ENCODE measurements at places on chromosomes 1 and 21.
A peak's percentile ranks its signal among the peaks of the same experiment; 100 is the strongest.

DNA sequence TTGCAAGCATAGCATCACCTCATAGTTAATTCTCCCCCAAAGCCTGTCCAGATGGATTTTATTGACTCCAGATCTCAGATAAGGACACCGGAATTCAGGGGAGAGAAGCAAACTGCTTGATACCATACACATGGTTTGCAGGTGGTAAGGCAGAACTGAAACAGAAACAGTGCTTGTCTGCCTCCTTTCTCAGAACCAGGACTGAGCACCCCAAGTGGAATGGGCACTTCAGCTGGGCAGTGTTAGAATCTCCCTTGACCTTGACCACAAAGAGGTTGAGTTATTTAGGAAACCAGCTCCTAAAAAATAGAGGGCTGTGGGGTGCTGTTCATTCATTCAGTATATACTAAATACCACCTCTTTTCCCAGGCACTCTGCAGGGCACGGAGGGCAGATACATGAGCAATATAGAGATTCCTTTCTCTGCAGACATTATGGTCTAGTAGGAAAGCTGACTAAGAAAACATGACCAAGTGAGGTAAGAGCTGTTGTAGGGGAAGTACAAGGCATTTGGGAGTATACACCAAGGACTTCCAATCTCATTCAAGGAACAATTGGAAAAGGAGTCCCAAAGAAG lies 185.2 kb downstream of the C1orf94 start:
- DNase-seq: no peak

DNA sequence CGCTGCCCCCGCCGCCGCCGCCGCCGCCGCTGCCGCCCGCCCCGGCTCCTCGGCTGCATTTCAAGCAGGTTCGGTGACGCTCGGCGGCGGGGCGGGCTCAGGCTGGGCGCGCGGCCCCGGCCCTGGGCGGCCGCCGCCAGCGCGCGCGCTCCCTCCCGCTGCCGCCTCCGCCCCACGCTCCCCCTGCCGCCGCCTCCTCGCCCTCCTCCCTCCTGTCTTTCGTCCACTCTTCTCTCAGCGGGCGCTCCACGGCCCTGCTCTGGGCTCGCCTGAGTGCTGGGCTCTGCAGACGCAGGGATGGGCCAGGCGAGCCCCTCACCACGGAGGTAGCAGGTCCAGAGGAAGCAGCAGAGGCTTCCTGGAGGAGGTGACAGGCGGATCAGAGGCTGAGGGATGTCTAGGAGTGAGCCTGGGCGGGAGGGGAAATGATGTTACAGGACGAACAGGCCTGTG lies at the start of gene LRP8:
LRP8 (minus strand) TSS at position 62 of the 453 bp plus-strand sequence. CDS start 158 bp downstream, outside the sequence.
- peak; percentile 30 for DNase-seq

DNA sequence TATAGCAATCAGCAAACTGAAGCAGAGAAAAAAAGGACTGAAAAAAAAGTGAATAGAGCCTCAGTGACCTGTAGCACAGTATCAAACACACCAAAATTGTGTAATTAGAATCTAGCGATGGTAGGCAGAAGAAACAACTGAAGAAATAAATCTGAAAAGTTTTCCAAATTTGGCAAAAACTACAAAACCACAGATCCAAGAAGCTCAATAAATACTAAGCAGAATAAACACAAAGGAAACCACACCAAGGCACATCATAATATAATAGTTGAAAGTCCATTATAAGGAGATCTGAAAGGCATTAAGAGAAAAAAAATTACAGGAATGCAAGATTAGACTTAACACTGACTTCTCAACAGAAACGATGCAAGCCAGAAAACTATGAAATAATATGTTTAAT lies 7.1 kb upstream of the IL12RB2 start:
- DNase-seq: no peak

DNA sequence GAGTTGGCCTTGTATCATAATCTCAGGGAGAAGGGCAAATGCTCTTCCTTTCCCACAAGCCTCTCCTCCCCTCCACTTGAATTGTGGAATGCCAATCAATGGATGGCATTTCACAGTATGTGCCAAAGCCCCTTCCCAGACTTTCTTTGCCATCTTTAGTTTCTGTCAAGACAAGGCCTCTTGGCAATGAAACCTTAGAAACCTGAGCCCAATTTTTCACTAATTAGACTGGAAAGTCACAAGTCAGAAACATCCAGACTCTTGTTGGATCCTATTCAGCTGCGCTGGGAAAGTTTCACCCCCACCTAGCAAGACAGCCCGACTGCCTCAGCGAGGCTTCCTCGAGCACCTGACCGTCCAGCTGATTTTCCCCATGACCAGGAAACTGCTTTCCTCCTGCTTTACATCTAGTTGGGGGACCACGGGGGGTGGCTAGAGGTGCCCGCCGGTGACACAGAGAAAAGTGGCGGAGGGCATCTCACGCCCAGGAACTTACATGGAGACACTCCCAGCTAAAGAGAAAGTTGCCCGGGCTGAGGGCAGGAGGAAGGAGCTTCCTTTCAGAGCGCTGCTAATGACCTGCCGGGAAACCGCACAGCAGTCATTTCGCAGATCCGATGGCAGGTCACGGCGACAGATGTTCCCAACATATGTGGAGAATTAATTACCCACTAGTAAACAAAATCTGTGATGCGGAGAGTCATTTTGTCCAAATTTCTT lies 302.6 kb upstream of the RRP15 start:
- no peak for DNase-seq

- no peak for DNase-seq
Observed at GRCh38 chr1:167416506-167416905, 101.8 kb downstream of the CD247 start.

DNA sequence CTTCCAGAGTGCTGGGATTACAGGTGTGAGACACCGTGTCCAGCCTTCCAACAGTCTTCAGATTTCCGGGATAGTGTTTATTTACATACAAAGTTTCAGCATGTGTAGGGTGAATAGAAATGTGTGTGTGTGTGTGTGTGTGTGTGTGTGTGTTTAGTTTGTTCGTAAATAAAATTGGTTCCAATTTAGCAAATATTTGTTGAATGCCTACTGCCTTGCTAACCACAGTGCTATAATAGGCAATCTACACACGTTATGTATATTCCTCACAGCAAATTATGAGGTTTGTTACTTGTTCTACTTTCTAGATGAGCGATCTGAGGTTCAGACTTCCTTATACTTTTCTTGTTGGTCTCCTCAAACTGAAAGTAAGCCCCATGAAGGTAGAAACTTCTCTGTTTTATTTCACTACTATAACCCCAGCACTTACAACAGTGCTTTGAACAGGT lies 32.8 kb upstream of the EPS15 start:
- no peak for DNase-seq

DNA sequence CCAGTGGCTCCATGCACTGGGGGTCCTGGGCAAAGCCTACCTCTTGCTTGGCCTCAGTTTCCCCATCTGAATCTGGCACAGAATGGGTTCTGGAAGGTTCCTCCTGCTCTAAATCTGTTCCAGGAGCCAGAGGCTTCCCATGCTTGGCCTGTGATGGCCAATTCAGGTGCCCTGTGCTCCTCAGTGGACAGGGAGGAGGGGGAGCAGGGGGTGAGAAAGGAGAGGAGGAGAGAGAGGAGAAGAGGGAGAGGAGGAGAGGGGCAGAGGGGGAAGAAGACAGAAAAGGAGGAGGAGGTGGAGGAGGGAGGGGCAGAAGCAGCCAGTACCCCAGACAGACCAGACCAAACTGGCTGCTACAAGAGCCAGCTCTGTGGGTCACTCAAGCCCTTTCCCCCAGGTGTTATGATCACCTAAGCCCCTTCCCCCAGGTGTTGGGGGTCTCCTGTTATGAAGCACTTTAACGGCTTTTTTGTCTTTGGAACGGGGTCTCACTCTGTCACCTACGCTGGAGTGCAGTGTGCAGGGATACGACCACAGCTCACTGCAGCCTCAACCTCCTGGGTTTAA lies 43.7 kb downstream of the TRIM11 start:
- no peak for DNase-seq

- no peak for DNase-seq
Observed at GRCh38 chr1:204498981-204499380, 4.4 kb upstream of the PIK3C2B start.

- peak; percentile 19 for DNase-seq
Observed at GRCh38 chr1:186482661-186483255, 21.8 kb upstream of the PDC start.

DNA sequence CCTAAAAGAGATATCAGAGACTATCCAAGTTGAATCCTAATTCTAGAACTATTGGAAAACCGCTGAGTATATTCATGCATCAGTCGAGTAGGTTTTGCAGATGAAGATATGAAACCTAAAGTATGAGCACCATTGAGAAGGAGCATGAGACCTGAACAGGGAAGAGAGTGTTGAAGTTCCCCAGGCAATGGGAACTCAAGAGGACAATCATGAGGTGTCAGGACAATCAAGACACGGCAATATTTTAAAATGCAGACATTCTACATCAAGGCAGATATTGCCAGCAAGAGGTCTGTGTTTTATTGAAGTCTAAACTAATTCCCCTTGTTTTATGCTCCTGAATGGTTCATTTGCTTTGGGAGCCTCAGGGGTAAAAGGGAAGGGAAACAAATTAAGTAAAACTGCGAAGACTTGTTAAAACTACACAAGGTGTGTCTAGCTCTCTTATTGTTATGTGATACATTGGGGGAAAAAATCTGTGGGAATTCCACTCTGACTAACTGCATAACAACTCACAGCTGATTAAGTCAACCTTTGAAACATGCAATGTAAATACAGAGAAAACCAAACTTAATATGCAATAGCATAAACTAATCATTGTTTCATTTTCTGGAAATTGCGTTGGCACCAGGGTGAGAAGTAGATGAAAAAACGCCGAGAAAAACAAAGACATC lies 347.9 kb upstream of the ADGRL2 start:
- no peak for DNase-seq

DNA sequence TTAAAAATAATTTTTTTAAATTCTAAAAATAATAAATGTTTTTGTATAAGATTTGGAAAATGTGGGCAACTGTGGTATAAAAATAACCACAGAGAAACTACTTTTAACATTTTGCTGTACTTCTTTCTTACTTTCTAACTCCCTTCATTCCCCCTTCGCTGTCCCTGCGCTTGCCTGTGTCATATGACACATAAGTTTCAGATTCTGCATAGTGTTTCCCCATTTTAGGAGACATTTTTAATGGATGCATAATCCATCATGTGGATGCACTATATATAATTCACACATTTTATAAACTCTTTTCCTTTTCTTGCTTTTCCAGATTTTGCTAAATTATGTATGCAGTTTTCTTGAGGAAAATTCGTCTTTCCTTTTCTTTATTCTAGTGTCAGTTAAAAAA lies 16.3 kb downstream of the ATG4C start:
- DNase-seq: no peak

- no peak for DNase-seq
Observed at GRCh38 chr21:15752763-15753407, 23.1 kb downstream of the USP25 start.

DNA sequence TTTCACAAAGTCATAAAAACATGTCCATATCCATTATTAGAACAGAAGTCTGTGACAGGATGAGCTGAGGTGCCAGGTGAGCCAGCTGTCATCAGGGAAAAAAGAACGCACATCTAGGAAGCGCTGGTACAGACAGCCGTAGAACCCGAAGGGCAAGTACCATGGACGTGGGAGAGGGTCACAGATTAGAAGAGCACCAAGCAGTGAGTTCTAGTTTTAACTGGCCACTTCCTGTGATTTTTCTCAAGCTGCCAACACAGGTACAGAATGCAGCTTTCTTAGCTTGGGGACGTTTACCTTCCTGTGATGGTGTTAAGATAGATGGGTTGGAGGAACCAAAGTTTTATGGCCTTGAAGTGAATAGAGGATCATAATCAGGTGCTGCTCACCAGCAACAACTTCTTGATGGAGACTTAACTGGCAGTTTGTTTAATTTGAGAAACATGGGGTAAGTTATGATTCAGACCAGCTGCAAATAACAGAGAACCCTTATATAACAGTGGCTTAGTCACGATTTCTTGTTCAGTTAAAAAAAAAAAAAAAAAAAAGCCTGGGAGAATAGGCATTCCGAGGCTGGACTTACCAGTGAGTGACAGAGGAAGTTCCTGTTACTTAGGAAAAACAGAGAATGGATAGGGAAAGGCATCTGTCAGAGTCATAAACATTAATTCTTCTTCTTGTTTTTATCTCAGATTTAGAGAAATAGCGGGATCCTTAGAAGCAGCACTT lies 30.9 kb downstream of the AGT start:
- no peak for DNase-seq

GRCh38 chr1:202172015-202172355 lies 11.6 kb upstream of the PTPN7 start:
- DNase-seq: no peak

- DNase-seq: no peak
Observed at GRCh38 chr1:245266105-245266504, 111.3 kb downstream of the KIF26B start.

- no peak for DNase-seq
Observed at GRCh38 chr1:110155878-110156522, 5.7 kb downstream of the SLC6A17 start.
